Neural crest cell (in vitro differentiated cells): ENCODE measurements at places on chromosomes 5 and 9. TPM values are rescaled to one million over a fixed set of nuclear protein-coding genes. Genes with fewer than 3 reads are reported as not detected.

ALDH1A1 gene
- 0.14 TPM in 2 replicates for total RNA-seq

GRCh38 chr5:178078197-178079010, 34.9 kb upstream of the N4BP3 start:
- H3K27me3 ChIP-seq: peaks cover 10% of the 10 kb centered on the region
- no peak for DNase-seq
- no peak overlapping the region for H3K27ac ChIP-seq
- no peaks in the 10 kb centered on the region for H3K36me3 ChIP-seq

- H3K4me1 ChIP-seq: no peaks in the 10 kb centered on the region
- no peak for DNase-seq
- H3K36me3 ChIP-seq: peaks cover 33% of the 10 kb centered on the region
Measured at GRCh38 chr9:120531683-120532300, 48.2 kb downstream of the CDK5RAP2 start.

- H3K27ac ChIP-seq: no peak overlapping the region
- no peak for DNase-seq
- H3K4me3 ChIP-seq: no peak overlapping the region
- H3K36me3 ChIP-seq: no peaks in the 10 kb centered on the region
- peaks cover 5% of the 10 kb centered on the region for H3K4me1 ChIP-seq
Measured at GRCh38 chr5:110507972-110508371, 218.5 kb downstream of the TMEM232 start.

DNA sequence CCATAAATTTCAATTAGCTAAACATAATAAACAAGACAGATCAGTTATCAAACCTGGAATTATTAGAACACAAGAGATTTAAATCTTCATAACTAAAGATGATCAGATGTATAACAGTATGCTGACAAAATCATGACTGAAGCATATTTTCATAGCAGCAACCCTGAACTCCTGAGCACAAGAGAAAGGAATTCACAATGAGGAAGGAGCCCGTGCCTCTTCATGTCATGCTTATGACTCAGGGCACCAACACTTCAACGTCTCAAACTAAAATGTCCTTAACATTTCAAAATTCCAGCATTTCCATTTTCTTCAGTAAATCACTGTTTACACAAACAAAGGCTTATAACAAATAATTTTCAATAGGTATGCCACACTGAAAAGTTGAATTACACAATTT, 6.7 kb downstream of the AP3B1 start:
- peaks cover 11% of the 10 kb centered on the region for H3K36me3 ChIP-seq
- H3K27ac ChIP-seq: no peak overlapping the region
- DNase-seq: no peak
- no peak overlapping the region for H3K4me3 ChIP-seq
- H3K4me1 ChIP-seq: peaks cover 25% of the 10 kb centered on the region
